Osteocyte (in vitro differentiated cells): ENCODE measurements at places on chromosomes 3 and 15. TPM values are rescaled to one million over a fixed set of nuclear protein-coding genes. Genes with fewer than 3 reads are reported as not detected.

DNA sequence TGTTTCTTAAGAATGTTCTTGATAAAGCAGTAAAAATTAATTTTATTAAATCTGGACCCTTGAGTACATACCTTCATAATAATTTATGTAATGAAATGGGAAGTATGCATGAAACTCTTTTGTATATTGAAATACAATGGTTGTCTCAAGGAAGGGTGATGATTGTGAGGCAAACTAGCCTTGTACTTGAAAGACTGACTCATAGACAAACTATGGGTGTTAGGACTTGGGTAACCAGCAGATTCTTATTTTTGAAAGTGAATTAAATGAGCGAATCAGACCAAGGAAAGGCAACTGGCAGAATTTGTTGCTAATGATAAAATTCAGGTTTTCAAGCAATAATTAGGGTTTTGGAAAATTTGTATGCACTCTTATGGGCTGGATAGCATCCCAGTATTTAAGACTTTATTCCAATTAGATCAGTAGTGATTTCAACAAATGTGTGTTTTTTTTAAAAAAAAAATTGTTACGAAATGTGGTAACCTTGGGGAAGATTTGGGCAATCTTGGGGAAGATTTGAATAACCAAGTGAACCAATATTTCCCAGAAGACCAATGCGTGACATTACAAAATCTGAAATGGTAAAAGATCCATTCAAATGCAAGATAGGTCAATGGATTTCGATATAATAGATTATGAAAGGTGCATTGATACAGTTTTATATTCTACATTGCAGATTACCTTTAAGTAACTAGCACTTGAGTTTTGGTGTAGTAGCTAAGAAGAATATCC lies 42.0 kb downstream of the ATP2C1 start:
- DNase-seq: no peak

- DNase-seq: no peak
Observed at GRCh38 chr3:97932387-97932801, 39.8 kb downstream of the RIOX2 start.

DNA sequence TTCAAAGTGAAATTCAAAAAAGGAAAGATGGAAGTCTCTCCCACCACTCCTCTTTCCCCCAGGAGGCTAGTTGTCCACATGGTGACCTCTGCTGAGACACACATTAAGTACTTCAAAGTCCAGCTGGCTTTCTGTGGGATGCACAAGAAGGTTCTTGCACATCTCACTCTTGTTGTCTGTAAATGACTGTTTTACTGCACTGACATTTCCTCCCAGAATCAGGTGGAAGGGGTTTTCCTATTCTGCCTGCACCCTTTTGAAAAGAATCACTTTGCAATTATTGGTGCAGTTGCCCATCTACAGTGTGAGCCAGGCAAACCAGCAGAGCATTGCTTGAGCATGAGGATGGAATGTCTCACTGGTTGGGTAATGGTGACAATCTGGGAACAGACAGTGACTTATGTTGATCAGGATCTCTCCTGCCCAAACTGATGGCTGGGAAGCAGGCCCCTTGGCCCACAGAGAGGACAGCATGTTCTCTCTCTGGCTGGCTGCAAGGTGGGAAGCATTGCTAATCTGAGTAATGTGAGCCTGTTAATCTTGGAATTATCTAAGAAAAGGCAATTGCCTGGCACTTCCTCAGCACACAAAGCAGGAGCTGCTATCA lies 347.7 kb upstream of the SATB1 start:
- DNase-seq: no peak

GRCh38 chr3:177725165-177725564 lies 527.9 kb upstream of the TBL1XR1 start:
- no peak for DNase-seq

The ASB14 gene
- not detected in 2 replicates for total RNA-seq

The SLC9C1 gene
- not detected in 2 replicates for total RNA-seq
